Sigmoid colon (tissue), 7 donors: ENCODE measurements at places on chromosomes 12 and 14. TPM values are rescaled to one million over a fixed set of nuclear protein-coding genes. Genes with fewer than 3 reads are reported as not detected.

The TRMT61A gene
- 20.2 TPM for total RNA-seq

The TPPP2 gene
- not detected for total RNA-seq

The HRK gene
- not detected for total RNA-seq

The ALG10B gene
- 3.6 TPM for total RNA-seq

The BIN2 gene
- total RNA-seq = 4.2 TPM

The CLEC4C gene
- not detected for total RNA-seq

The RERG gene
- 69.9 TPM for total RNA-seq

The SUSD6 gene
- 62.0 TPM for total RNA-seq

The USP44 gene
- 4.7 TPM for total RNA-seq

- H3K4me1 ChIP-seq = peaks cover 7% of the 10 kb centered on the region
- no peak for DNase-seq
- no peaks in the 10 kb centered on the region for H3K27me3 ChIP-seq
Measured at GRCh38 chr14:20343862-20344220, 406 bp downstream of the PARP2 start.

DNA sequence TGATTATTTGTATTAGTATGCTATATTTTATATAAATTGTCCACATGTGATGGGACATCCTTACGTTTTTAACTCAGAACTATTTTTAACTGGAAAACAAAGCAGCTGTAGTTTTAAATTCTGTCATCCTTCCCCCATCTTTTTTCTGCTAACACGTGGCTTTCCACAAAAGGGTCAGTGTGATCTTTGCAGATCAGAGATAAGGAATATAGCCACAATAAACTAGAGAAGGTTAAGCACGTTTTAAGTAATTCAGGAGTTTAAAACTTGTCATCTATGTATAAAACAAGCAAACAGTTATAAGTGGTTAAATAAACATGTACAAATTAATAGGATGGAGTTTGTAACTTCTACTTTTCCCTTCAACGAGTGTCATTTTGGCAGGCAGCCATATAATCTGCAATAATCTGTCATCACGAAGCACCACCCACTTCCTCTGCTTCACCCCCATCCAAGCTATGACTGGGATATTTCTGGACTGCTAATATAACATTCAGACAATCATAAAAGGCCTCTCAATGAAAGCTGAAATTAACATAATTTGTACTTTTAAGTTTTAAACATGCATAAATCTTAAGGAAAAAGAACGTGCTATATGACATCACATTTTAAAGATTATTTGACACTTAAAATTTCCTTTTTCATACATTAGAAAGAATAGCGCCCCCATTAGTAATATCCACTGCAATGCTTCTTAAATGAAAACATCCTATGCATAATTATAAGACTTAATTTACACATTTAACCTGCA is 15.3 kb downstream of the TAOK3 start:
- no peak for DNase-seq
- H3K27ac ChIP-seq = peak overlapping the region; percentile 28
- H3K36me3 ChIP-seq = no peaks in the 10 kb centered on the region
- no peak overlapping the region for H3K4me3 ChIP-seq

DNA sequence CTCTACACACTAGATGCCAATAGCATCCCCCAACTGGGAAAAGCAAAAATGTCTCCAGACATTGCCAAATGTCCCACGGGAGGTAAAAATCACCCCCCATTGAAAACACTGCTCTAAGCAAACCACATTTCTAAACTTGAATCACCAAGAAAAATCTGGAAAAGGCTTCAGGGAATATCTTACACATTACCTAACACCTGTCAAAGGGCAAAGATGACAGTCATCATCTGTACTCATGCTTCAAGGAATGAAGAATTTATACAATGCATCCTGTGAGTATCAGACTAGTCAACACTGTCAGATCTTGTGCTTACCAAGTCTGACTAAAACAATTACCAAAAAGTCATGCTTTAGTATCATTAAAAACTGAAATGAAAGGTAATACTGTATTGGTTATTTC is 161.6 kb upstream of the SOX5 start:
- DNase-seq = no peak
- no peaks in the 10 kb centered on the region for H3K27me3 ChIP-seq
- H3K4me1 ChIP-seq = no peaks in the 10 kb centered on the region
- H3K4me3 ChIP-seq = no peak overlapping the region
- no peaks in the 10 kb centered on the region for H3K36me3 ChIP-seq

- H3K27me3 ChIP-seq = no peaks in the 10 kb centered on the region
- peak overlapping the region; percentile 83 for H3K27ac ChIP-seq
- H3K36me3 ChIP-seq = no peaks in the 10 kb centered on the region
- H3K4me1 ChIP-seq = no peaks in the 10 kb centered on the region
- no peak for DNase-seq
Measured at GRCh38 chr12:14950982-14951746, 10.2 kb downstream of the ARHGDIB start.

- no peaks in the 10 kb centered on the region for H3K4me1 ChIP-seq
- no peak overlapping the region for H3K4me3 ChIP-seq
- DNase-seq = no peak
- no peaks in the 10 kb centered on the region for H3K27me3 ChIP-seq
Measured at GRCh38 chr12:77814386-77814785, 16.3 kb upstream of the NAV3 start.

- peak overlapping the region; percentile 97 for H3K27ac ChIP-seq
- DNase-seq = peak; percentile 89
- no peaks in the 10 kb centered on the region for H3K36me3 ChIP-seq
- H3K27me3 ChIP-seq = no peaks in the 10 kb centered on the region
- H3K4me3 ChIP-seq = peak overlapping the region; percentile 78
- H3K4me1 ChIP-seq = peaks cover 23% of the 10 kb centered on the region
Measured at GRCh38 chr12:112419297-112420133, 768 bp downstream of the PTPN11 start.

DNA sequence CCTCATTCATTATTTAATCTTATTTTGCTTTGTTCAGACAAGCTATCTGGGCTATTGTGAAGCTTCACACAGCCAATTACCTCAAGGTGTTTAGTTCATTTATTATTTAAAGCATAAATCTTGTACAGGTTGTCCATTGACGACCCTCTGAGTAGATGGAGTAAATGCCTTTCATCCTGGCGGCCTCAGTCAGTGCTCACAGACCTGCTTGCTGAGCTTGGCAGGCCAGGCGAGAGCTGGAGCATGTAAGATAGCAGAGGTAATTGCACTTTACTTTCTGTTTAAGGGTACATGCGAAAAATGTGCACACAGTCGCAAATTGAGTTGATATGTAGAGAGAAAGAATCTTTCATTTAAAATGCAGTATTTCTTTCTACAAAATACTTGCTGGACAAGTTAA is 224.4 kb downstream of the NPAS3 start:
- DNase-seq = no peak
- H3K4me1 ChIP-seq = peaks cover 6% of the 10 kb centered on the region

- DNase-seq = no peak
- peaks cover 36% of the 10 kb centered on the region for H3K4me1 ChIP-seq
- peaks cover 6% of the 10 kb centered on the region for H3K36me3 ChIP-seq
- peak overlapping the region; percentile 86 for H3K27ac ChIP-seq
- H3K4me3 ChIP-seq = no peak overlapping the region
Measured at GRCh38 chr14:69096246-69096645, 56.7 kb downstream of the DCAF5 start.

DNA sequence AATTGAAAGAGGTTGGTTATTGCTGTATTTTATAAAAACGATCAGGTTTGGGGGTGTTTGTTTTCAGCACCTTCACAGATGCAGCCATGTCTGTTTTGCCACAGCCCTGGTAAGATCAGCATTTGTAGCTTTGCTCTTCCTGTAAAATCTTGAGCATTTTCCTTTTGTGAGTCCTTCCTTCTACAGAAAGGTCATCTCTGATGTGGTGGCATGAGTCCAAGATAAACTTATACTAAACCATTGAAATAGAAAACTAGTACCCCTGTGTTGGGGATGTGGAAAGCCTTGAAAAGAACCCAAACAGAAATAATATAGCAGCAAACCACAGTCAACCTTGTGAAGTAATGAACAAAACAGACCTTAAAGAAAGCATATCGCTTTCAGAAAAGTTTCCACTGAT is 85.5 kb downstream of the TGFB3 start:
- H3K4me3 ChIP-seq = no peak overlapping the region
- H3K4me1 ChIP-seq = no peaks in the 10 kb centered on the region
- no peaks in the 10 kb centered on the region for H3K36me3 ChIP-seq
- H3K27ac ChIP-seq = no peak overlapping the region

GRCh38 chr12:2613326-2614073 is 181.3 kb upstream of the FKBP4 start:
- H3K27me3 ChIP-seq = no peaks in the 10 kb centered on the region
- H3K27ac ChIP-seq = peak overlapping the region; percentile 54
- H3K4me3 ChIP-seq = no peak overlapping the region
- peaks cover 98% of the 10 kb centered on the region for H3K36me3 ChIP-seq
- no peaks in the 10 kb centered on the region for H3K4me1 ChIP-seq

GRCh38 chr12:6921996-6922946 is 5.5 kb upstream of the ATN1 start:
- peaks cover 5% of the 10 kb centered on the region for H3K36me3 ChIP-seq

GRCh38 chr12:76925135-76925534 is 46.3 kb upstream of the CSRP2 start:
- no peak overlapping the region for H3K4me3 ChIP-seq
- H3K36me3 ChIP-seq = no peaks in the 10 kb centered on the region
- no peak overlapping the region for H3K27ac ChIP-seq
- H3K27me3 ChIP-seq = no peaks in the 10 kb centered on the region

GRCh38 chr12:72828662-72829324 is 556.6 kb downstream of the TRHDE start:
- H3K27ac ChIP-seq = no peak overlapping the region
- no peaks in the 10 kb centered on the region for H3K4me1 ChIP-seq
- H3K4me3 ChIP-seq = no peak overlapping the region

- no peak for DNase-seq
- peaks cover 5% of the 10 kb centered on the region for H3K36me3 ChIP-seq
- no peaks in the 10 kb centered on the region for H3K4me1 ChIP-seq
- H3K4me3 ChIP-seq = no peak overlapping the region
Measured at GRCh38 chr14:103434868-103435442, 49.7 kb downstream of the MARK3 start.

DNA sequence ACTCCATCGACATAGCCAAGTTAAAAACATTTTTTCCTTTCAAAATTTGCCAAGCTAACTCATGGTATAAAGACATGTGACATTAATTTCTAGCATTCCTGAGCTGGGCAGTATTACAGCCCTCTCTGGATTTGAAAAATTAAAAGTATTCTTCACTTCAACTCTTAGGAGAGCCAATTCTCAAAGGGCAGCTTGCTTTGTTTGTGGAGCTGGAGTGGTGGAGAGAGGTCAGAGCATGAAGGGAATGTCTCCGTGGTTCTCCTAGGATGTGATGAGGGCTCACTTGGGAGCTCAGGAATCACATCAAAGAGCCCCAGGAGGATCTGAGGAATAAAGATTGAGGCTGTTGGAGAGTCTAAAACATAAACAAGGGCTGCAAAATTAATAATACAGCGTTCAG is 46.9 kb upstream of the RGS6 start:
- H3K4me3 ChIP-seq = no peak overlapping the region
- no peaks in the 10 kb centered on the region for H3K36me3 ChIP-seq
- no peak overlapping the region for H3K27ac ChIP-seq
